ENCODE measurements at places on chromosomes 2 and 18.

- DNase-seq, result peak; percentile 63
Observed at GRCh38 chr18:48412339-48412929, 3.3 kb upstream of the ZBTB7C start.

GRCh38 chr2:69255760-69256159, 131.3 kb downstream of the GFPT1 start:
- no peak for DNase-seq

- DNase-seq, result no peak
Observed at GRCh38 chr2:9378433-9379390, 44.6 kb downstream of the ITGB1BP1 start.

- no peak for DNase-seq
Observed at GRCh38 chr2:157185476-157186227, 71.9 kb upstream of the GALNT5 start.

GRCh38 chr2:192195548-192196418, 1.1 kb upstream of the TMEFF2 start:
- peak; percentile 20 for DNase-seq

Data from KBM-7 (cell line).